Gastroesophageal sphincter (tissue), 4 donors: ENCODE measurements at places on chromosomes 2 and 18. TPM values are rescaled to one million over a fixed set of nuclear protein-coding genes. Genes with fewer than 3 reads are reported as not detected.

LYG1 gene
- total RNA-seq = 0.58 TPM

SCYGR4 gene
- 0.62 TPM for total RNA-seq

STEAP3 gene
- 10.6 TPM for total RNA-seq

TNS1 gene
- total RNA-seq = 1,304 TPM

CRYBA2 gene
- not detected for total RNA-seq

DOCK10 gene
- 3.6 TPM for total RNA-seq

IL36RN gene
- total RNA-seq = 0.93 TPM

UGT1A1 gene
- total RNA-seq = not detected

ALK gene
- 0.94 TPM for total RNA-seq

ANKZF1 gene
- 48.4 TPM for total RNA-seq

MSH2 gene
- total RNA-seq = 12.9 TPM

MRO gene
- total RNA-seq = 0.94 TPM

SPOPL gene
- total RNA-seq = 51.8 TPM

PLA2R1 gene
- total RNA-seq = 6.5 TPM

HJURP gene
- total RNA-seq = not detected

AKAIN1 gene
- not detected for total RNA-seq

ODC1 gene
- total RNA-seq = 199 TPM

CBLN2 gene
- not detected for total RNA-seq
